NK-92 treated with Interleukin-12 subunit alpha and Interleukin-12 subunit beta, amount 100 ng/mL, for 24 hours (cell line): ENCODE measurements at places on chromosomes 7 and 10.

DNA sequence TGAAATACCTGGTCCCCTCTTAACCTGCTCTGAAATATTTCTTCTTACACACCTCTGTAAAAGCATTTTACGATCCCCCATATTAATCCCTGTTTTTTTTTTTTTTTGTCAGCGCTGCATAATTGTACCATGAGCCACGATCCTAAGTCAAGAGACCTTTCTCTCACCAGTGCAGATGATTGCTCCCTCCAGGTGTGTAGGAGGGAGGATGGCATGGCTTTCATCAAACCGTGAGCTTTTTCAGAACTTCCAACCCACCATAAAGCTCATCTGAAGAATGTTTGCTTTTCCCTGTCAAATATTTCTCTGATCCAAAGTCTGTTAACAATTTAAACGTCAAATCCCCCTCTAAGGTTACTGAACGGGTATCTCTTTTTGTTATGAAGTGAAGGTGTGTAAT lies 28.2 kb upstream of the SEPHS1 start:
- no peak for DNase-seq

DNA sequence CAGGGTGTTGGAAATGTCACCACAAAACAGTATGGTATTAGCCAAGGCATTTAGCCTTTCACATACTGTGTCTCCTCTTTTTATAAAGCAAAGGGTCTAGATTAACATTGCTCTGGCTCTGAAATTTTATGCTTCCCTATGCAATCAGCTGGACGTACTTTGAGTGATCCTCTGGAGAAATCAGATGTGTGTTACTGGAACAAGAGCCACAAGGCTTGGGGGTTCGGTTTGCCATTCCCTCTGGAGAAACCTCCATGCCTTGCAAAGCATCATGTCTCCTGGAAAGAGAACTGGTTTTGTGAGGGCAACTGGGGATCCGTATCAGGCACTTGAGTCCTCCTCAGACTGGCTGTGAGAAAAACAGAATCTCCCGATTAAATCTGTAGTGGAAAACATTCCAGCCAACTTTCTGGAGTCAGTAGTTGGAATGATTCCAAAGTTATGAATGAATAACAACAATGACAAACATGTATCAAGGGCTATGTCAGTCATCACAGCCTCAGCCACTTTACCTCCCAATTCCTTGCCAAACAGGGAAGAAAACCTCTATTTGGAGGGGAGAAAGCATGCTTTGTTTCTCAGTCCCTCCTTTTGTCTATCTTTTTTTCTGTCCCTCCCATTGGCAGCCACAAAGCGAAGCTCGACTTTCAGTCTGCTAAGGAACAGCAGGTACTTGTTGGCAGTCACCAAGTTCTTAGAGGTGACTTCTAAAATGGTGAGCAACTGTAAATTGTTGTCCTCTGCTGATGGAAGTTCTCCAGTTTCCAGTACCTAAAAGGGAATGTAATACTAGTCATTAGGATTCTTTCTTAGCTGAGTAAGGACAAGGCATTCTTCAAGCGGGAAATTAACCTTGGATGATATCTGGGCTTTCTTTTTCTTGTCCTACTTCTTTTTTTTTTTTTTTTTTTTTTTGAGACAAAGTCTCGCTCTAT lies 864.8 kb upstream of the AUTS2 start:
- DNase-seq: no peak

- no peak for DNase-seq
Observed at GRCh38 chr7:4020086-4020485, 662.0 kb upstream of the FOXK1 start.

GRCh38 chr10:102262744-102263370 lies 17.5 kb downstream of the GBF1 start:
- DNase-seq: no peak

DNA sequence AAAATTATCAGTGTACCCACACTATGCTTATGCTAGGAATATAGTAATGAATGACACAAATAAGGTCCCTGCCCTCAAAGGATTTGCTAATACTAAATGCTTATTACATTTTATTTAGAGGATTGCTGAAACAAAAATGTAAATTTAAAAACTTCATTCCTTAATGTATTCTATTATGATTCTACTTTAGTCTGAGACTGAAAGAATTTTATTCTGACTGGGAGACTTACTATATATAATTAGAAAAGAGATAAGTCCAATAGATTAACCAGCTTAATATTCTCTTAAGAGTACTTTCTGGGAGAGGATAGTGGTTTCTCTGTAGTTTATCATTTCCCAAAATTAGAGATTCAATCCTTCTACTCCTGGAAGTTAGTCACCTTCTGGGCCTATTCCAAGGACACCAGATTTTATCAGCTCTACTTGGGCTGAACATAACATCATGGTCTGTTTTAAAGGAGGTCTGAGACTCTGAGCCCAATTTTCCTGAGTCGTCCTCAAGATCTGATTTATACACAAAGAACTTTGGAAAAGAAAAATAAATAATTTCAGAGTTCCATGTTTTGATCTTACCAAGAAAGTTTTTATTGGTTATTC lies 41.1 kb downstream of the ASZ1 start:
- no peak for DNase-seq

DNA sequence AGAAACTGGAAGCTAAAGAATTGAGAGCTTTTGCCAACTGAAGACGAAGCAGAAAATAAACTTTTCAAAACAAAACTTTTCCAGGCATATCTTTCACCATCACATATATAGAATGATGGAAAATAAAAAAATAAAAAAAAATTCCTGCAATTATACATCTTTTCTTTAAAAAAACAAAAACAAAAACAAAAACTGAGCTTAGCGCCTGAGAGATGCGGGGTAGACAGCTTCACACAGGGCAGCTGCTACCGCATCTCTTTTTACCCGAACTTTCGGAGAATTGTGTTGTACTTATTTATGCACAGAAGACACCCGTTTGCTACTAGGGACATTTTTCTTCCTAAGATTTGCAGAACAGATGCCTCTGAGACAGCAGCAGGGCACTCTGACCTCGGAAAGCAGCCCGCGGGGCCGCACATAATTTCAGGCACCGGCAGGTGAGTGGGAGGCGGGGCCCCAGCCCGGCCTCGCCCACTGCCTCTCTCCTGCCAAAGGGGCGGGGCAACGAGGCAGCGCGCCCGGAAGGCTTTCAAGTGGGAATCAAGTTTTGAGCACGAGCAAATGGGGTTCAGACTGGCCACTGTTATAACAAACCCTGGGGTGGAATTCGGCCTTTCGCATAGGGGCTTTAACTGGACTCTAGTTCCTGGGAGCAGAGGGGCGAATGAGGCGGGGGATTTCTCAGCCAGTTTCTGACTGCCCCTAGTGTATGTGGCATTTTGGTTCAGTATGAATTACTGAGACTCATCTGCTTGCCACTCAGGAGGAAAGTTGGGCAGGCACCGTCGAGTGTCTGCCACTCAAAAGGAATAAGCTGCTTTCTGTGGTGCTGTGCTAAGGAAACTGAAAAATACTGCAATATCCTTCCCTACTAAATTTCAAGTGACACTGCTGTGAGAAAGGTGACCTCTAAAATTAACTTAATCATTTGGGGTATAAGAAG lies 18.5 kb upstream of the FAM133B start:
- DNase-seq: no peak

DNA sequence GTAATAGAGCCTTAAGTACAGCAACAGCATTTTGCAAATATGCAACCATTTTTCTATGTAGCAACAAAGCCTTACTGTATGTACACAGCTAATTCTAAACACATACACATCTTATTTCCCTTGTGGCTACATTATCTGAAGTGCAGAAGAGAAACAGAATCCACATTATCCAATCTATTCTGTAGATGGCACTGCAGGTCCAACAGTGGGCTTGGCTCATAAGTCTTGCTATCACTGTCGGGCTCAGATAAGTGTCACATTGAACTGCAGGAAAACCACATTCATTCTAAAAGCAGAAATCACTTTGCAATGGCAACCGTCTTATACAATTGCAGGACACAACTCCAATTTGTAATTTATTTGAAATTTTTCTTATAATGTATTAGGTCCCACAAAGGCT lies 109.8 kb upstream of the NOBOX start:
- DNase-seq: no peak

GRCh38 chr7:79175374-79175773 lies 278.1 kb downstream of the MAGI2 start:
- DNase-seq: no peak

- no peak for DNase-seq
Observed at GRCh38 chr10:129622736-129623135, 155.7 kb downstream of the MGMT start.
